ENCODE measurements at places on chromosomes 6 and 20. TPM values are rescaled to one million over a fixed set of nuclear protein-coding genes. Genes with fewer than 3 reads are reported as not detected.

The VSX1 gene
- not detected for total RNA-seq

The MUC22 gene
- total RNA-seq = not detected

The TRIM40 gene
- not detected for total RNA-seq

The C6orf15 gene
- 2.4 TPM for total RNA-seq

The SMLR1 gene
- not detected for total RNA-seq

GRCh38 chr20:44287272-44288097, 23.5 kb downstream of the FITM2 start:
- DNase-seq = no peak

DNA sequence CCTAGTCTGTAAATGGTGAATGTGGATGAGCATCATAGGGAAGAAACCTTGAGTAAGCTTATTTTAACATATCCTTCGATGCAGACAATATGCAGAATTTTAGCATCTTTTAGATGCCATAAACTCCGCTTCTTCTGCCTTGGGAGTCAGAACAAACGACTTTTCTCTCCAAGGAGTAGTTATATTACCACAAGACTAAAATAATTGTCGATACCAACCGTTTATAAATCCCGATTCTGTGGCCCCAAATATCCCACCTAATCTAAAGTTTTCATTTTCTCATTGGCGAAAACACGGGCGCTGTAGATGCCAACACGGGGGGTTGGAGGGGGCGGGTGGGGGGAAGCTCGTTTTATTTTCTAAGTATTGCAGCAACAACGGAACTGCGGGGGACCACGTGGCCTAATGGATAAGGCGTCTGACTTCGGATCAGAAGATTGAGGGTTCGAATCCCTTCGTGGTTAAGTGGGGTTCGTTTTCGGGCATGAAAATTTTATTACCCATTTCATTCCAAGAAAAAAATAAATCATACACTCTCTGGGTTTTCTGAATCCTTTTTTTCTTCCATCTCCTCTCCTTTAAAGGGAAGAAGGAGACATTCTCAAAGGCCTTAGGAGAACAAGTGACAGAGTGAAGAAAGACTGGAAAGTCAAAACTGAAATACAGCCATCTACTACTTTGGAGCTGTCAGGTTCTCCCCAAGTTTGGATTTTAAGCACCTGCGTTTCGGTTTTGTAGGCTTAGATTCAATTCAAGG, 65.5 kb upstream of the BTN3A2 start:
- no peak for DNase-seq

- DNase-seq = no peak
Observed at GRCh38 chr6:163643866-163644265, 229.3 kb downstream of the QKI start.

- no peak for DNase-seq
Observed at GRCh38 chr6:119026822-119027221, 51.6 kb downstream of the FAM184A start.

Data from A172 (cell line).